Omental fat pad (tissue), 4 donors: ENCODE measurements at places on chromosomes 4 and X. TPM values are rescaled to one million over a fixed set of nuclear protein-coding genes. Genes with fewer than 3 reads are reported as not detected.

- DNase-seq = no peak
Observed at GRCh38 chr4:80438016-80438415, 102.5 kb downstream of the CFAP299 start.

TRPC3 gene
- total RNA-seq = 1.6 TPM

GRCh38 chrX:14050709-14051108, 21.0 kb upstream of the GEMIN8 start:
- DNase-seq = no peak

BANK1 gene
- 7.7 TPM for total RNA-seq

DNA sequence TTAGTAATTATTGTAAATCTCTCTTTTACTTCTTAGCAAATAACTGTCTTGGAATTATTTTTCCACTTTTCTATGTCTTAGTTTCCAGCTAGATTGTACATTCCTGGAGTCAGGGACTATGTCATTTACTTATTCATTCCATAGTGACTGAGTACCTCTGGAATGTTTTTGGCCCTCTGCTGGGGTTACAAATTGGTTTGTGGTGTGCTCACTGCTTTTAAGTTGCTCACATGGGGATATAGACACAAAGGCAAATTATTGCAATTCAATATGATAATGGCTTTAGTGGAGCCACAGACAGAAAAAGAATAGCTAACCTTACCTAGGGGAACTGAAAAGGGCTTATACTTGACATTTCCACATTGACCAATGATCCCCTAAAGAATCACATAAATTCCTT, 63.7 kb upstream of the PDGFRA start:
- DNase-seq = no peak

DNA sequence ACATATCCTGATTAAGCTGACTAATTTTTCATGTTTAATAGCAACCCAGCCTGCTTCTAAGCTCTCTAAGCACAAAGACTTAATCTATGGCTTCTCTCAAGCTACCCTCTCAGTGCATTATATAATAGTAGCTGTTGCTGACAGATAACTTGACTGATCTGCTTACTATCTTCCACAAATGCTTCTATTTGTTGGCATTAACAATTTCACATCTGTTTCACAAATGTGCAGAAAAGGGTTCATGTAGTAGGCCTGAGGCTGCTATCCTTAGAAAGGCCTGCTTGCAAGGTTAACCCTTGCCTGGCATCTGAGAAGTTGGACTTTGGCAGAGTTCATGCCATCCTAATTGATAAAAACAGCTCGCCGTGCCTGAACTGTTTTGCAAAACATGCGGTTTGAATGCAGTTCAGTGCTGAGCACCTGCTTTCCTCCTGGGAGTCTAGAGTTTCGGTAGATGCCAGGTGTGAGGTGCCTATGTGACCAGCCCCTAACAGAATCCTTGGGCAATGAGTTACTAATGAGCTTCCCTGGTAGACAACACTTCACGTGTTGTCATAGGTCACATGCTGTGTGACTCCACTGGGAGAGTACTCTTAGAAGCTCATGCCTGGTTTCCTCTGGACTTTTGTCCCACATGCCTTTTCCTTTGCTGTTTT, 68.4 kb downstream of the NSG1 start:
- no peak for DNase-seq

GRCh38 chr4:146178126-146178525, 2.6 kb downstream of the LSM6 start:
- no peak for DNase-seq

MAGEC3 gene
- total RNA-seq = not detected

CXorf49 gene
- total RNA-seq = not detected
